Upper lobe of right lung (tissue), 1 donor: ENCODE measurements at places on chromosomes 5 and 9. TPM values are rescaled to one million over a fixed set of nuclear protein-coding genes. Genes with fewer than 3 reads are reported as not detected.

DNA sequence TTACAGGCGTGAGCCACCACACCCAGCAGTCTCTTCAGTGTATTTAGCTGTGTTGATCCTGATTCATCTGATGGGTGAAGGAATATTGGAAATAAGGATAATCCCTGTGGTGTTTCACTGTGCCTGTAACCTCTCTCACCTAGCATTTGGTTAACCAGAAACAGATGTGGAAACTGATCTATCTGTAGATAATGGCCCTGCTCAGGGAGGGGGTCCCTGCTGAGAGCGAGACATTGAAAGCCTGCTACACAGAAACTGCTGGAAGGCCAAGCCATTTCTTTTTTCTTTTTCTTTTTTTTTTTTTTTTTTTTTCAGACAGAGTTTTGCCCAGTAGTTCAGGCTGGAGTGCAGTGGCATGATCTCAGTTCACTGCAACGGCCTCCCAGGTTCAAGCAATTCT is 28.4 kb downstream of the QRFP start:
- DNase-seq: peak; percentile 0

The LTC4S gene
- total RNA-seq: 22.6 TPM

DNA sequence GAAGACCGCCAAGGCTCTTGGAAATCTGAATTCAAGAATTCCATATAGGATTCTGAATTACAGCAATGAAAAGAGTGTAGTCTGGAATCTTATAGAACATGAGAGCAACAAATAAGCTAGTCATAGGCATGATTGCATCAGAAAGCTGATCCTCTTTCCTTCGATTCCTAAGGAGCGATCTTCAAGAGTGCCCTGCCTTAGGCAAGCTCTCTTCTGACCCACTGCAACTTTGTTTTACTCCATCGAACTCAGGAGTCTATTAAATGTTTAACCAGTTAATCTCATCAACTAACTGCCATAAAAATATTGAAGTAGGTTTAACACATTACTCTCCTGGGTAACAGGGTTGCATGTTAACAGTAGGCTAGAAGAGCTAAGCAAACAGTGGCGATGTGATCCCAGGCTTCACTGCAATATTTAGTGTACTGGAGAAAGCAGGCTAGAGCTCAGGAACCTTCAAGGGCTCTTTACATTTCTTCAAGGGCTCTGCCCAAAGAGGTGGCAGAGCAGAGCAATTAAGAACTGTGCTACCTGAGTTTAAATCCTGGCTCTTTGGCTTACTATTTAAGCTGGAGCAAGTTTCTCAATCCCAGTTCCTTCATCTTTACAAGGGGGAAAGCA is 146.3 kb downstream of the RORB start:
- DNase-seq: no peak

GRCh38 chr5:143314659-143315058 is 88.8 kb downstream of the NR3C1 start:
- DNase-seq: no peak

DNA sequence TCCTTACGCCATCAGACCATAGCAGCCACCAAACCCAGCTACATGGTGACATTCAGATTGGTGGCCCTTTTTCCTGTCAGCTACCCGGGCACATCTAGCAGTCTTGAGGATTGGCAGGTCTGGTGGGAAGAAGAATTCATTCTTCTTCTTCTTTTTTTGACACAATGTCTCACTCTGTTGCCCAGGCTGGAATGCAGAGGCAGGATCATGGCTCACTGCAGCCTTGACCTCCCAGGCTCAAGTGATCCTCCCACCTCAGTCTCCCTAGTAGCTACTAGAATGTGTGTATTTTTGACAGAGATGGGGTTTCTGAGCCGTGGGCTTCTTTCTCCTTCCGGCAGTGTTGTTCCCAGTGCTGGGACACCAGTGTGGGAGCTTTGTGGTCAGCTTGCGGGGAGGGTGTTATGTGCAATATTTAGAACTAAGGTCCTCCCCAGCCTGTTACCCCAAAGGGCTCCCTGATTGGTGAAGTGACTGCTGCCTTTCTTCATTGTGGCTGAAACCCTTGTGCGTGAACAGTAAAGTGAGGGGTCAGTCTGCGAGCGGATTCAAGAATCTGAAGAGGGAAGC is 3.4 kb downstream of the NTMT1 start:
- DNase-seq: no peak

GRCh38 chr5:156497804-156498208 is 170.8 kb downstream of the SGCD start:
- no peak for DNase-seq

DNA sequence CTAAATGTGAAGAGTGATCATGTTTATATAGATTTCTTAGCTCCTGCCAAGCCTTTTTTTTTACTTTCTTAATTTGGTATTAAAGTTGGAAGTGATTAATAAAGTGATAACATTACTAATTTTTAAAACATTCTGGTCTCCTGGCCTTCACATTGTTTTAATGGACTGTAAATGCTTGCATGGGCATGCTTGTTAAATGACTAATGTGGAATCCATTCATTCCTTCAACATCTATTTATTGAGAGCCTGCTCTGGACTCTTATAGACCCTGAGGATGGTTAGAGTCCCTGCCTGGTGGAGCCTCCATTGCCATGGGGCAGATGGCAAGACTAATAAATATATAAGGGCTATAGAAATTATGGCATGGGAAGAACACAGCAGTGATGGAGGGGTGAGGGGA is 103.5 kb downstream of the NTRK2 start:
- no peak for DNase-seq

The POLK gene
- total RNA-seq: 38.2 TPM

The NRG2 gene
- total RNA-seq: 1.4 TPM

DNA sequence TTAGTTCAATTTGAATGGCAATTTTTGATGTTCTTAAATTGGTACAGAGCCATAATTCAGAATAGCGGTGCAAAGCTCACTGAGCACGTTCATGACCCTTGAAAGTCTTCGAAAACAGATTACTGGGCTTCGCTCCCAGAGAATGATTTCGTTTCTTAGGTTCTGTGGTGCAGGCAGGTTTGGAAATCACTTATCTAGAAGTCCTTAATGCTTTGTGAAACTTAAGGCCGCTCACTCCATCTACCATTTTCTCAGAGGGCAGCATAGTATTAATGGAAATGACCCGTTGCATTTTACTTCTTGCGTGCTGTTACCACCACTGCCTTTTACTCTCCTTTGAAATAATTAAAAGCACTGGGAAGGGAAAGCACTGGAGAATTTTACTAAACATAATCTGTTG is 2.9 kb upstream of the MAT2B start:
- DNase-seq: no peak

The ADGRV1 gene
- 47.1 TPM for total RNA-seq

The DRD1 gene
- 0.58 TPM for total RNA-seq

The PKD2L2 gene
- total RNA-seq: not detected

- no peak for DNase-seq
Observed at GRCh38 chr5:121976979-121977378, 15.2 kb downstream of the SRFBP1 start.

GRCh38 chr9:114924327-114924726 is 6.1 kb downstream of the TNFSF8 start:
- DNase-seq: no peak

The NDFIP1 gene
- total RNA-seq: 68.1 TPM

DNA sequence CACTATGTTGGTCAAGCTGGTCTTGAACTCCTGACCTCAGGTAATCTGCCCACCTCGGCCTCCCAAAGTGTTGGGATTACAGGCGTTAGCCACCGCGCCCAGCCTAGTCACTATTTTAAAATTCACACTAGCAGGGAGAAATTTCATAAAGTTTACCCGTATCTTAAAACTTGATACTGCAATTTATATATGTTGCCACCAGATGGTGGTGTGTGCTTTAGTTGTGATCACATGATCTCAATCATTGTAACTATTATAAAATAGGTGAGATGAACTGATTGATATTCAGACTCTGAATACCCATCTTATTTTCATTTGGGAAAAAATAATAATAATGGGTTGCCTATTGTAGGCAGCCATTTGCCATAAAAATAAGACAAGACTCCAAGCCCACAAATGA is 1330.4 kb upstream of the WWC1 start:
- DNase-seq: no peak

GRCh38 chr5:118956727-118957126 is 31.6 kb downstream of the DTWD2 start:
- no peak for DNase-seq

- no peak for DNase-seq
Observed at GRCh38 chr5:115429345-115429940, 115.1 kb downstream of the FEM1C start.

The SPOCK1 gene
- total RNA-seq: 4.0 TPM

DNA sequence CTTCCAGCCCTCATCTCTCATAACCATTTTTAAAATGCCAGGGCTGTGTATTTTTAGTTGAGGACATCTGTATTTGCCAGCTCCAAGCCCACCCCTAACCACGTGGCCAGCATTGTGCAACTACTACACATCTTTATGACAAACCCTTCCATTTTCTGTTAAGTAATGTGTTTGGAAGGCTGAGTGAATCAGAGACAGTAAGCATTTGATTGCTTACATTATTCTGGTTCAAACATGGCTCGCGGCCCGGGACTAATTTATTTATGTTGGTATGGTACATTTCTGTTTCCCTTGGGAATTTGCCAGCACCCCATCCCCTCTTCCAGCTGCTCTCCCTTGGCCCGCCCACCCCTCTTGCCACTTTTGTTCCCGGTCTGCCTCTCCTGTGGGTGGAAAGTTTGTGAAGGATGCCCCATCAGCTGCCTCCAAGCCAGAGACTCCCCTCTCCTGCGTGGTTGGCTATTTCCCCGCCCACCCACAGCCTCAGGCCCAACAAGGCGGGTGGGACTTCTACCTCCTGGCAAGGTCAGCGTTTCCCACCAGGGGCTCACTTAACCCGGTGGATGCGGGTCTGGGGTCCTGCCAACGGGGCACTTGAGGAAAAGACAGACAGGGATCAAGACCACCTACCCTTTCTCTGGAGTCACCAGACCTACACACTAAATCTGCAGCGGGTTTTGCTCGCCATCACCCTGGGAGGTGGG is 162.2 kb downstream of the HSD17B3 start:
- DNase-seq: no peak

GRCh38 chr5:57650360-57651069 is 167.9 kb upstream of the ACTBL2 start:
- no peak for DNase-seq

The PSIP1 gene
- total RNA-seq: 32.8 TPM

DNA sequence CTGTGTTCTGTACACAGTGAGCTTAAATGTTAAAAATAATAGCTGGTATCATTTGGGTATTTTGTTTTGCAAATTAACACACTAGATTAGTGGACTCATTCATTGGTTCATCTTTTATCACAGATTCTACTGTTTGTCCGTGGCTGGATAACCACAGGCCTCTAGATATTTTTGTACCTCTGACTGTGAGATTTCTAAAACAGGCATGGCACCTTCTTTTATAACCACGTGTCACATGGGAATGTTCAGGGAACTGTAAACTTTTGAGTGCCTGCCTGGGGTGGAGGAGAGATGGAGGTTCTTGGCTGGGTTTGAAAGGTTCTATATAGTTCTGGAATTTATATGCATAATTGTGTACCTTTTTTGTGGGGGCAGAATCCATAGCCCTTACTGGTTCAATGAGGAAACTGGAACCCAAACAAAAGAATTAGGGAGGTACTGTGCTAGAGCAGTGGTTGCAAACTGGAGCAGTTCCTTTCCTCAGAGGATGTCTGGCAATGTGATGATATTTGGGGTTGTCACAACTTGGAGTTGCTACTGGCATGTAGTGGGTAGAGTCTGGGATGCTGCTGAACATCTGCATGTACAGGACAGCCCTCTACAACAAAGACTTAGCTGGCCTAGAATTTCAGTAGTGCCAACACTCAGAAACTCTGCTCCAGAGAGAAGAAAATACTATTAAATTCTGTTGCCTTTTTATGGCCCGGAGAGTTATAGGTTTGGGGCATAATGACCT is 16.9 kb downstream of the TLE4 start:
- no peak for DNase-seq

The VCAN gene
- total RNA-seq: 90.0 TPM

- peak; percentile 20 for DNase-seq
Observed at GRCh38 chr5:176747670-176748072, 62.7 kb upstream of the UNC5A start.

The SPINK13 gene
- total RNA-seq: not detected

DNA sequence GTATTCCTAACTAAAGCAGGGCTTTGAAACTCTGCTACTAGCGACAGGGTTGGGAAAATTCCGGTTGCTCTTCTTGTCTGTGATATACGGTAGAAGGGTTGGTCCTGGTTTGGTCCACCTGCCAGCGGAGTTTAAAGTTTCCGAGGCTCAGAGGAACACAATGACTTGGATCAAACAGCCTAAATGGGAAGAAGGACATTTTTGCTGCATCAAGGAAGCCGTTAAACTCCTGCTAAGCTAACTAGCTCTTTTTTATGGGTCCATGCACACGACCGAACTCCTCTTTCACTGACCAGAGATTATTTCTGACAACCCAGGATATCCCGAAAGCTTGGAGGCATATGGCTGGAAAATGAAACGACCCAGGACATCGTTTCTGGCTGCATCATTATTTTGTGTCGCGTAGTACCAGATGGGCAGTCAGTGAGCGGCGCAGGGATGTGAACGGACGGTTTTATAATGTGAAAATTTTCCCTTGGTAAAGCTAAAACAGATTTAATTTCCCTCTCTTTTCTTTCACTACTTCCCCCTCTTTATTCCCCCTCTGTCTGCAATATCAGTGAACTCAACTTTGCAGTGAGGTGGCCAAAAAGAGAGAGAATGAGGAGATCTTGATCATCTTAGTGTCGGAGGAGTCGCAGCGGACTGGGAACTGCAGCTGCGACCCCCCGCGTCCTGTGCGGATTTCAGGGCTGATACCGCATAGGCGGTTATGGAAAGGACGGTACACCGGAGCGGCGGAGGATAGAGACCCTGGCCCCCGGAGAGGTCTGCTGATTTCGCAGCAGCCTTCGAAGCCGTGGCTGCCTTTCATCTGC is at the start of gene LURAP1L:
TSS of gene LURAP1L (plus strand) at position 160 of the 818 bp plus-strand sequence. CDS start 696 bp downstream, outside the sequence.
- peak; percentile 66 for DNase-seq

DNA sequence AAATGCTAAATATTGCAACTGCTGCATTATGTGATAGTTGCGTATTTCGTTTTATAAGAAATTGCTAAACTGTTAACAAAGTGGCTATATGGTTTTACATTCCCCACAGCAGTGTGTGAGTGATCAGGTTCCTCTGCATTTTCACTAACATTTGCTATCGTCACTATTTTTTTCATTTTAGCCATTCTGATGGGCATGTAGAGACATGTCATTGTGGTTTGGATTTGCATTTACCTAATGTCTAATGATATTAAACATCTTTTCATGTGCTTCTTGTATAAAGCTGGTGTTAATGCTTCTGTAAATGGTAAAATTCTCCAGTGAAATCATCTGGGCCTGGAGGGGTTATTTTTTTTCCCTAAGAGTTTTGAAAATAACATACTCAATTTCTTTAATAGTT is 61.6 kb downstream of the ERCC6L2 start:
- no peak for DNase-seq

The CDH9 gene
- not detected for total RNA-seq

DNA sequence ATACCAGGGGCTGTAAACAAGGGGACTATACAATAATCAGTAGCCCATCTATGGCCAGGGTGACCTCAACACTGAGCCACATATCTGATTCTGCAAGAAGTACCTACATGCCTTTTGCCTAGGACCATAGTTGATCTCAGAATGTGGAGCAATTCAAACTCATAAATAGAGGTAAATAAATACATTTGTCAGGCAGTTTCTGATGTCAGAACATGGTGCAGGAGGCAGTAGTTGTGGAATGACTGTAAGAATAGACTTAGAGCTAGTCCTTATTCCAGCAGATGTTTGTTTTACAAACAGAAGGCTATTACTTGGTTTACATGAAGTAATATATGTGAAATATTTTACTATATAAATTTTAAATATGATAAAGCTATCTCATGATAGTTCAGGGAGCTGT is 330.7 kb upstream of the DAB2 start:
- DNase-seq: no peak

- no peak for DNase-seq
Observed at GRCh38 chr5:2385818-2386217, 365.7 kb downstream of the IRX2 start.
